NCI-H1092 (cell line): ENCODE measurements at places on chromosomes 5 and 9.

- no peak for DNase-seq
These were observed 10.5 kb downstream of the RPS14 start for GRCh38 chr5:150438873-150439546.

DNA sequence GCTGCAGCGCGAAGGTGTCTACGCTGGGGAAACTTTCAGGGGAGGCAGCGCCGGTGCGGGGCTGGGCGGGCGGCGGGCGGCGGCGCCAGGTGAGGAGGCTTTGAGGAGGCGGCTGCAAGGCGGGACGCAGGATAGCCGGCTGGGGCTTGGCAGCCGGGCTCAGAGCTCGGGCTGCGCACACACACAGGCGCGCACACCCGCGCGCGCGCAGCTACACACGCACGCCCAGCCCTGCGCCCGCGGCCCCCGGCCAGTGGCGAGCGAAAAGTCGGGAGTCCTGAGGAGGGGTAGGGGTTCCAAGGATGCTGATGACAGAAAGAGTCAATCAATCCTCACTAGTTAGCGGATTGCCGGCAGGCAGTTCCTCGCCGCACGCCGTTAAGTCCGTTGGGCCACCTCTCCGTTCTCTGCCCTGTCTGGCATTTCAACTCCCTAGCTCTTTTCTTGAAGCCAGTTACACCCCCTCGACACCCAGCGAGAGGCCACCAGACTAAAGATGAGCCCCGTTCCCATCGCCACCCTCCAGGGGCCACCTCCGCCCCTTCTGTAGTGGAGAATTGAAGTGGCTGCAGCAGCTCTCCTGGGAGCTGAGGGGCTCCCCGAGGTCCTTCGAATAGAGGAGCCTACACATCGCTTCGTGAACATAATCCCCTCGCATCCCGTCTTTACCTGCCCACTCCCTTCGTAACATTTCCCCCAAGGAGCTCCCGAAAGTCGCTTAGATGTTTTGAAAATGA is 1640.3 kb upstream of the C9orf72 start:
- peak; percentile 56 for DNase-seq

GRCh38 chr9:138052635-138053320 is 175.2 kb downstream of the CACNA1B start:
- DNase-seq = no peak

GRCh38 chr9:33081128-33081851 is 4.8 kb upstream of the SMU1 start:
- peak; percentile 69 for DNase-seq

DNA sequence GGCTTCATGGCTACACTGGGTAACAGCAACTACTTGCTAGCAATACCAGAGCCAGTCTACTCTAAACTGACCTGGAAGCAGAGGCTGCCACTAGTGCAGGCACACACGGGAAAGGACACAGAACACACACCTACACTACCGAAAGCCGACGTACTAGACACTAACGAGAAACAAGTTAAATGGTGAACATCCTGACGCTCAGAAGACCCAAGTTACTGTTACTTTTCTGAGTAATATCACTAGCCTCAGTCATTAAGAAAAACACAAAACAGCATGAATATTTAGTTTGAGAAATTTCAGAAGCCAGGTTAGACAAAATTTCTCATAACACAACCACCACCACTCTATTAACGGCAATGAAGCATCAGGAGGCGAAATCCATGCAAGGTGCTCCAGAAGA is 44.5 kb downstream of the CAMSAP1 start:
- DNase-seq = no peak

DNA sequence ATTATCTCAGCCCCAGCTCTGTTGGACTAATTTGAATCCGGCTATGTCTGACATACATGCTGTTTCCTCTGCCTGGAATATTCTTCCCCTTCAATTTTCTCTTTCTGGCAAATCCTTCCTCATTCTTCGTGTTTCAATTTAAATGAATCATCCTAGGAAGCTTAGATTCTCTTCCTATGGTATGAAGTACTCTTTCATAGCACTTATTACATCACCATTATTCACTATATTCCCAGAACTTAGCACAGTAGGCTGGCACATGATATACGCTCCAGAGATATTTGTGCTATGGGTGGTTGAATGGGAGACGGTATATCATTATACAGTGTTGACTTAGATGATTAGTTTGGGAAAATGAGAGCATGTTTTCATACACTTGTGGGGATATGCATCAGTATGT is 91.0 kb upstream of the JAK2 start:
- no peak for DNase-seq

- no peak for DNase-seq
These were observed 42.3 kb downstream of the FGF1 start for GRCh38 chr5:142643634-142644033.

DNA sequence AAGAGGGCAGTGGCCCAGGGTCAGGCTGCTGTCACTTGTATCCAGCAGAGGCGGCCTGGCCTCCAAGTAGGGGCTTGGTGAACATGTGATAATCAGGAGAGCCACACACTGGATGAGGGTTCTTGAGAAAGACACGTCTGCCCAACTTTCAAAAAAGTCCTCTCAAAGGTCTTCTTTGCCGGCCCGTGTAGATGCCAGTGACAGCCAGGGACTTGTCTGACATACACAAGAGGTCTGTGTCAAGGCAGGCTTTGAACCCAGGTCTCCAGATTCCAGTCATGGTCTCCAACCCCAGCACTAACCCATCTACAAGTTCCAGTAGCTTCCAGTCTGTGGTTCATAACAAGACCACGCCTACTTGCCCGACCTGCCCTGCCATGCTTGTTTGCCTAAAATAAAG is 7.9 kb upstream of the AMBP start:
- no peak for DNase-seq

DNA sequence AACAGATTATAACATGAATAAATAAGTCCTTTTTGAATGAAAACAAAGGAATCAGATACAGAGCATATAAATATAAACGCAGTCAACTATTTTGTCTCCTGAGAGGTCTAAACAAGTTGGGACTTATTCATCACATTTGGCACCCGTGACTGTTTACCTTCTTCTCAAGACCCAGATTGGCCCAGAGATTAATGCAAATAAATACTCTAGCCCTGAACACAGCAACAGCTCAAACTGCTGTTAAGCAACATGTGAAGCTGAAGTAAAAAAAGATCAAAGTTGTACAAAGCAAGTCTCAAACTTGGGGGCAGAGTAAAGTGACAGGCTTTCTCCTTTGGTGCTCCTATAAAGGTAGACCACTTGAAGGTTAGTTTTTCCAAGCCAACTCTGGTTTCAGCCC is 95.0 kb upstream of the NR5A1 start:
- DNase-seq = no peak

DNA sequence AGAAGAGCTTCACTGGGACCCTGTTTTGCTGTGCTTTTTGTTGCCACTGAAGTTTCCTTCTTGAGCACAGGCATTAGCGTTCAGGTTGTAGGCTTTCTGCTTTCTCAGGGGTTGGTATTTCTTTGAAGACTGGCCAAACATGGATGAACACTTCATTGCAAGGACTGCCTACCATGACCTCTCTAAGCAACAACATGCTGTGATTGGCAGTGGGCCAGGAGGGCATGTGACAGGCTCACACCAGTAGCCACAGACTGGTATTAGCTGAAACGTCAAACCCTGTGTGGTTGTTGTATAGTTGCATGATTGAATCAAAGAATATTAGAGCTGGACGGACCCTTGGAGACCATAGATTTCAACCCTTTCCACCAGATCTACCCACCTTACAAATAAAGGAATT is 20.0 kb upstream of the MLANA start:
- DNase-seq = no peak

GRCh38 chr5:166399781-166400180 is 1891.7 kb upstream of the WWC1 start:
- DNase-seq = no peak
